ENCODE measurements at places on chromosomes 5 and 9.

- peak; percentile 2 for DNase-seq
Measured at GRCh38 chr9:96686638-96687335, 31.7 kb upstream of the PRXL2C start.

DNA sequence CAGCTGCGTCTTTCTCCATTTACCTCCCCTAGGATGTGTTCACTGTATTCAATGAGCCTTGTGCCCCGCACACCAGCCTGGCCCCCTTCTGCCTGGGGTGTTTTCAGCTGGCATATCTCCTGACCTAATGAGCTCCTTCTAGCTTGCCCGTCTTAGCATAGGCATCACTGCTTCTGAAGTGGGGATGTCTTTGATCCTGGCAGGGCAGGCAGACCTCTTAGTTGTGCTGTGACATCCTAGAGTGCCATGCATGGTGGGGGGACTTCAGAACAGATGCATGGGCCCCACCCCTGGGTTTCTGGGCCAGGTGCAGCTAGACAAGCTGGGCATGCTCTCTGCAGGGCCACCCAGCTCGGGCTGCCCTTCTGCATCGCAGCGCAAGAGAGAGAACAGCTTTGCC, 172.7 kb downstream of the GADD45G start:
- no peak for DNase-seq

- DNase-seq: no peak
Measured at GRCh38 chr5:175663186-175664184, 5.6 kb downstream of the HRH2 start.

DNA sequence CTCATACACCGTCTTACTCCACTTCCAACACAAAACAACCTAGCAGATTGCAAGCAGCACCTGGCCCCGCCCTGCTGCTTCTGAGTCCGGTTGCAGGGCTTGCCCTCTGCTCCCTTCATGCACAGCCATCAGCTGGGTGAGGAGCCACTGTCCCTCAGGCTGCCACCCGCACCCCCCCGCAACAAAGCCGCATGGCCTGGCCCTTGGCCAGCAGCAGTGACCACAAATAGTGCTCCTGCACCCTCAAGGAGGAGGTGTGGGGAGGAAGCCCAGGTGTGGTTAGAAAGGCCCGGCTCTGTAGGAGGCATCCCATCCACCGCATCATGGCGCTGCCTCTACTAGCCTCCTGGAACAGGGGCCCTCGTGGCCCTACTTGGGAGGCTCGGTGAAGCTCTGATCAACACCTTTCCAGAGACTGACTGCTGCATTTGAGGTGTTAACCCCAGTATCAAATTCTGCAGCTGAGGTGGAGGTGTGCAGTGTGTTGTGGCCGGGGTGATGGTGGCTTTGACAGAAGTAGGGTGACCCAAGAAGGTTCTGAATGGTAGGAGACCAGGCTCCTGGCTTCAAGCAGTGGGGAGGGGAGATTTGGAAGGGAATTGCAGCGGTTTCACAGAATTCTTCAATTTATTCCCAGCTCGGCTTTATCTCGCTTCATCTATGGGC, 52.7 kb downstream of the WNK2 start:
- no peak for DNase-seq

GRCh38 chr5:122220511-122220910, 91.2 kb downstream of the ZNF474 start:
- no peak for DNase-seq

DNA sequence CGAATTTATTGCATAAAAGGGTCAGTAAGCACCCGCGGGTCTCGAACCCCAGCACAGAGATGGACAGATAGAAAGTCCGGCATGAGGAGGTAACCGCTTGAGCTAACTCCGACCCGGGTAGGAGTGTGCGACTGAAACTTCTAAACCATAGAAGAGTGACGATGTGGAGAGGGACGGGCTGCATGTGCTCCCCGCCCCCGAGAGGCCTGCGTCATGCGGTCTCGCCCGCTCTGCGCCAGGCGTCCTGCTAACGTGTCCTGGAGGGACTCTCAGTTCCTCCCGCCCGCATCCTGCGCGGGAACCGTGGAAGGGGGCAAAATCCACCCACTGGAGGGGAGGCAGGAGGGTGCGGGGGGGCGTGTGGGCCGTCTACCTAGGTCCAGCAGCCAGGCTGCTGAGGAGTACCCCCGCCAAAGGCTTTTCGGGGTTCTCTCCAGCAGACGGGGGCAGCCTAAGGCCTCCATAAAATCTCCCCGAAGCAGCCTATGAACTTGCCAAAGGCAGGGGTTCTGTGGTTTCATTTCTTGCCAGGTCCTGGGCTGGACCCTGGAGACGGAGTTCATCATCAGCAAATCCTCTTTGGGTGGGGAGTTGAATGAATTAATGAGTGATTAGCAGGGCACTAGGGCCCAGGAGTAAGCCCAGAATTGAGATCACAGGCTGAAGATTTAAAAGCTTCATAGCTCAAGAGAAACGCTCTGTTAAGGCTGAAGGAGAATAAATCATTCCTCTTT, 51.9 kb downstream of the TGFBI start:
- no peak for DNase-seq

All from cerebellar nuclear complex (tissue), 1 donor.